ENCODE measurements at places on chromosomes 12 and 14.

DNA sequence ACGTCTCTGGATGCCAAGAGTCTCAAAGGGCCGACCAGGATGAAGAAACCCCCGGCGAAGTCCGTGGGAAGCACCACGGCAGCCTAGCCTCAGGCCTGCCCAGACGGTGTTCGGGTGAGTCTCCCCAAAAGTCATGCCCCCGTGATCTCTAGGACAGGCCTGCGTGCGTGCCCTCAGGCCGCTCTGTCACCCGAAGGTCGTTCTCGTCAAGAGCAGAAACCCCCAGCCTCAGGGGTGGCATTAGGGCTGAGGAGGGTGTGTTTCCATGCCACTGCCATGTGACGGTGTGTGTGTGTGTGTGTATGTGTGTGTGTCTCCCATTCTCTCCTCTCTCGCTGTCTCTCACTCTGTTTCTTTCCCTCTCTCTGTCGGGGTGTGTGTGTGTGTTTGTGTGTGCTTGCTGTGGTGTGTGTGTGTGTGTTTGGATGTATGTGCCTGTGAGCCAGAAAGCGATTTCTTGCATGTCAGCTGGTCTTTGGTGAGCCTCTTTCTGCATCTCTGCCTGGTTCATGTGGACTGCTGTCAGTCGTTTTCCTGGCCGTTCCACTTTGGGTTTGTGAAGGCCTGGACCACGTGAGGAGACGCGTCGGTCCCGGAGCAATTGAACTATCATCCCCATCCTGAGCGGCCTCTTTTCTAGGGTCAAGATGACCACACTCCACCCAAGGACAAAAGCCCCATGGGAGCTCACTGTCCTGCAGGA lies 772.5 kb upstream of the ALG10B start:
- DNase-seq: no peak

GRCh38 chr14:55450987-55451386 lies 10.6 kb upstream of the TBPL2 start:
- DNase-seq: no peak

GRCh38 chr12:67354322-67354721 lies 85.2 kb downstream of the CAND1 start:
- no peak for DNase-seq

DNA sequence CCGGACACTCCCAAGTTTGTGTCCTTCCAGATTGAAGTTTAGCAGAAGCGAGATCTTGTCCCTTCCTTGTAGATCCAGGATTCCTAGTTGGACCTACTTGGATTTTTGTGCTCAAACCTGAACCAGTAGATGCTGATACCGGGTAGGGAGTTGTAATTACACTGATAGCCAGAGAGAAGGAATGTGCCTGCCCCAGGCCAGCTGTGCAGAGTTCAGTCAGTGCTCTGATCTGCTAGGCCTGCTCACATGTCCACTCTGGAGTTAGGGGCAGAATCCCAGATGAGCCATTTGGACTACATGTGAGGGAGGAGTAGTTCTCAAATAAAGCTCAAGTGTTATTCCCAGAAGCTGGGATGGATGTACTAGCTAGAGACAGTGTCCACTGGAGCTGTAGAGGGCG lies 65.7 kb downstream of the PRKCH start:
- no peak for DNase-seq

DNA sequence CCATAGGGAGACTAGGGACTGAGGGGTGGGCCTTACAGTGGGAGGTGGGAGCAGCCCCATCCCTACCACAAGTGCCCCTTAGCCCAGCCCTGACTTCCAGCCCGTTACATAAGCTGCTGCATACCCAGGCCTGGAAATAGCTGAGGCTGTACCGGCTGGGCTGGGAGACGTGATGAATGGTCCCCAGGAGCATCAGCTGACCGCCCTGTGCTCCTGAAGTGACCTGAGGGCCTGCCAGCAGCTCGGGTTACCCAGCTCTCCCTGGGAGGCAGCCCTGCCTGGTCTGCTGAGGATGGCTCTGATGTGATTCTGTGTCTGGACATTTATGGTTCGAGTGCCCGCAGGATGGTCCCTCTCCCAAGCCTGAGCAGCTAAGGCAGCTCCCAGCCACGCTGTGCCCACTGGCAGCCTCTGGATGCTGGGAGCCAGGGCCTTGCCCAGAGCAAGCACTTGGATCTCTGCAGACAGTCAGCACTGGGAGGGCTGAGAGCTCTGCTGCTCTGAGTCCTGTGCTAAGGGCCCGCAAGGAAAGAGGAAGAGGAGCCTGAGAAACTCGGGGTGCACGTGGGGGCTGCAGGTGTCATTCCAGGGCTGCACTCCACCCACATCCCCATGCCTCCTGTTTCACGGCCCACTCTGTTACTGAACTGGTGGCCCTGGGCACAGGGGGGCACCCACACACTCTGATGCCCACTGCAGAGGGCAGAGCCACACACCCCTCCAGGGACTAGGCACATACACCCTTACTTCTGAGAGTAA lies 20.5 kb downstream of the TAMALIN start:
- DNase-seq: no peak

DNA sequence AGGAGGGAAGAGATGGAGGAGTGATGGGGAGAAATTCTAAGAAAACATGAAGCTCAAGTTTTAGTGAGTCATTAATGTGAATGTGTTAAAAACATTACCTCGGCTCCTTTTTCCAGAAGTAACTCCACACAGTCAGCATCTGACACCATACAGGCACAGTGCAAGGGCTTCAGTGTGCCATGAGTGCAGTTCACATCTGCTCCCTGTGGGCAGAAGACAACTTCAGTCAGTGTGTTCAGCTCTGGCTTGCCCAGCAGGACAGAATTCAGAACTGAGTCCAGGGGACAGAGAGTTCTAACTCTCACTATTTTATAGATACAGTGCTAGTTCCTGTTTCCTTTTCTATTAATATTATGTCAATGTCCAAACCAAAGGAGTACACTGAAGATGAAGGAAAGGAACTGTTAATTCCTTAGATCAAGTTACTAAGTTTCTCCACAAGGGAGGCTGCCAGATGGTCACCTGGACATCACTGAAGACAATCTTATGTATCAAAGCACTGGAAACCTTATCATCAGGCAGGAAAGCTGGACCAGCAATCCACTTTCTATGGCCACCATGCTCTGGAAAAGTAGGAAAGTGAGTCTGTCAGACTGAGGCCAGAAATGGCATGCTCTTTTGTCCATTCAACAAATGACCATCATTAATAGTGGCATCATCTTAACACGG lies 6.1 kb downstream of the ASB8 start:
- DNase-seq: no peak

DNA sequence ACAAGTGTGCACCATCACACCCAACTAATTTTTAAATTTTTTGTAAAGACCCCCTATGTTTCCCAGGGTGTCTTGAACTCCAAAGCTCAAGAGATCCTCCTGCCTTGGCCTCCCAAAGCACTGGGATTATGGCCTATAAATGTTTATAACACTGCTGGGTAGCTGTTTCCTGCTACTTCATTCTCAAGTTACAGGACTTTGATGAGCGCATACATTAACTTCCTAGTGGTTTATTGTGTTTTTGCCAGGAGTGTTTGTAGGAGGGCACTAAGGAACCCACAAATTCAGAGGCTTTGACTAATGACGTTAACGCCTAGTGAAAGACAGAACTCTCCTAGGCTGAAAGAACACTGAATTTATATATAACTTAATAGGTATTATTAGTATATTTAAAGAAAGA lies 15.2 kb upstream of the NAA30 start:
- no peak for DNase-seq

GRCh38 chr12:116813271-116814041 lies 67.8 kb downstream of the HRK start:
- no peak for DNase-seq

GRCh38 chr12:95976416-95976832 lies 19.7 kb downstream of the HAL start:
- no peak for DNase-seq

DNA sequence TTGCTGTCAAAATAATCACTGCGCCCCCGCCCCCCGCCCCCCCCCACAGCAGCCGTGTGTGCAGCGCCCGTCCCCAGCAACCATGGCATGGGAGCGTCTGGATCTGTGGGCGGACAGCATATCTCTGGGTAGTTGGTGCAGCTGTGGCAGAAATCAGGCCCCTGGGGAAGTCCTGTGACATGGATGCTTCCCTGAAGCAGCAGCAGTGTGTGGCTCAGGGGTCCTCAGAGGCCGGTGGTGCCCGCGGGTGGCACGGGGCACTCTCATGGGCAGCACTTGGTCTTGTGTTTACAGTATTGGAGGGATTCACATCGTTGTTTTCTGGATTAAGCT lies 19.2 kb downstream of the XRCC3 start:
- no peak for DNase-seq

GRCh38 chr12:48631071-48631470 lies 51.0 kb downstream of the KANSL2 start:
- DNase-seq: no peak

DNA sequence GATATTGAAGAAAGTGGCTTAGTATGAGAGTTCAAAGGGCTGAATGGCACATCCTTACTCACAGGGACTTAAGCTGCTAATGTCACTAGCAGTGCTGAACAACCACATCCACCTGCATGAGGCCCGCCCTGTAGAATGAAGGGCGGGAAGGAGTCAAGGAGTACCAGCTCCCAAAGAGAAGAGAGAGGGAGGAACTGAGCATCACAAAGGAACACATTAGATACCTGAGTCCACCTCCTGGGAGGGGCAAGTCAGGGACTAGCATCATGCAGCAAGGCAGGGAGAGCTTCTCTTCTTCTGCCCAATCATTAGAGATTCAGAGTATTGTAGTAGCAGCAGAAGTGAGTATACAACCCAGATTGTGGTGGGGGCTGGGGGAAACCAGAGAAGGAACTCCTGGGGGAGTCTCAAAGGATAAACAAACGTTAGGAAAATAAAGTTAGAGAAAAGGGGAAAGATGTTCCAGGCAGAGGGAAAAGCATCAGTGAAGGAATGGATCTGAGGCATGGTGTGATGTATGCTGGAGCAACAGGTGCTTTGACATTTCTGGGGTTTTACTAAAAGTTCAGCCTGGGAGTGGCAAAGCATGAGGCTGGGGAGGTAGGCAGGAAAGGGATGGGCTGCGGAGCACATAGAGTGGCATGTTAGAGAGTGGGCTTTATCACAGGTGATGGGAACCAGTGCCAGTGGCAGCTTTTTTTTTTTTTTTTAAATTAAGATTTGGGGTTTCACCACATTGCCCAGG lies 21.0 kb upstream of the GRIP1 start:
- DNase-seq: no peak

- DNase-seq: peak; percentile 97
Measured at GRCh38 chr12:108731866-108732461, 646 bp upstream of the CORO1C start.

DNA sequence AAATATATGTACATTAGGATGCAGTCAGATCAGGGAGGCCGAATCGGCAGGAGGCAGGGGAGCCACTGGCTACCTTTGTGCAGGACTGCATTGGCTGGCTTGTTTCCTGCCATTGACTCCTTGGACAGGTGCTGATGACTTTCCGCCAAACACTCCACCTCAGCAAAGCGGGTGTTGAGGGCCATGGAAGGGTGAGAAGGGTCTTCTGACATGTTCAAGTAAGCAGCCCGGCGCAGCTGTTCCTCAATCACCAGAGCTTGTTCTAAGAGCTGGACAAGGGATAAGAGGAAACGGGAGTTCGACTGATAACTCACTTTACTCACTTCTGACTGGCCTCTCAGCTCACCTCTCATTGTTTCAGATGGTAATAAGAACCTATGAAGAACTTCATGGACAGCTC lies 4.9 kb upstream of the NOP2 start:
- no peak for DNase-seq

DNA sequence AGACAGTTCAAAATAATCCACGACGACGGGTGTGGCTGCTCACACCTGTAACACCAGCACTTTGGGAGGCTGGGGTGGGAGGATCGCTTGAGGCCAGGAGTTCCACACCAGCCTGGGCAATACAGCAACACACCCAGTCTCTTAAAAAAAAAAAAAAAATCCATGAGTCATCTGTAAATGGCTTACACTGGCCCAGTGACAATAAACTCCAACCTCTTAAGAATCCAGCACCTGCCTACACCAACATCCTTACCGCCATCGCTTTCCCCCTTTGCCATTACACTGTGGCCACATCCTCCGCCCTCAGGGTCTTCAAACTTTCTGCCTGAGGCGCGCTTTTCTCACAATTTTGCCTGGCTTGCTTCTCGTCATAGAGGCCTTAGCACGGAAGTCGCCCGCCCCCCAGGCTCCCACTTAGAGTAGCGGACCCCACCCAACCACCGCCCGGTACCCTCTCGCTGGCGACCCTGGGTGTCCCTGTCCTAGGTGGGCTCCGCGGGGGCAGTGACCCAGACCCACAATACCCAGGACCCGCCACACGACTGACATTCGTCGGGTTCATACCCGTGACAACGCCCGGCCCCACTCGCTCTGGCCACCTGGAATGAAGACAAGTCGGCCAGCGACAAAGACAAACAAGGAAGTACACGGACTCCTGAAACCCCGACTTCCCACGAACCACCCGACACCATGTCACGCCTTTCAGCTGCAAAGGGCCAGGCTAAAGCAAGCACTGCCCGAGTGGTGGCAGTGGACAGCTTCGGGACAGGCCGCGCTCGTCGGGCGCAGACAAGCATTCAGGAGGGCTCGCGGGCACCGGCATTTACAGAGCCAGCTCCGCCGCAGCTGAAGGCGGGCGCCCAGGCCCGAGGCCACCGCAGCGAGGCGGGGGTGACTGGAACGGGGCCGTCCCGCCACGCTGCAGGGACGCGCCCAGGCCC lies 636 bp downstream of the GOLGA3 start:
- DNase-seq: peak; percentile 26

DNA sequence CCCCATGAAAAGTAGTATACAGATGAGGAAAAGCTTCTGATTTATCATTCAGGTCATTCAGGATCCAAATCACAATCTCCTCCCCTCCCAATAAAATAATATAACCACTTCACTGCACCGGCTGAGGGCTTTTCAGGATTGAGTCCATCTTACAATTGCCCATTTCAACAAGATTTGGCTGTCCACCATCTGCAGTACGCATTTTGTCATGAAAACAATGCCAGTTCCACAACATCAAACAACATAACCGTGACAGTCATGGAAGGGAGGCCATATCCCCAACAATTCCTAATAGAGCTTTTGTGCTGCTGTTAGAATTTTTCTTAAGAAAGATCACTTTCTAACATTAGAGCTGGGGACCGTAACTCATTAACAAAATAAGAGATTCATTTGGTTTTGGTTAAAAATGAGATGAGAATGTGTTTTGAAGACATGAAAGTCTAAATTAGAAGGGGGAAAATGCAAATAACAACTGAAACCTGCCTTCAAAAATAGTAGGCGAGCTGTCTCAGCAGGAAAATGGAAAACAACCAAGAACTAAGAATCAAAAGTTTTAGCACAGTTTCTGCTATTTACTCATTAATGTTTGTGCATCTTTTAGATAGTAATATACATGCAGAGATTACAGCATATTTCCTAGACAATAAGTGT lies 38.3 kb upstream of the TMTC2 start:
- DNase-seq: no peak

- no peak for DNase-seq
Measured at GRCh38 chr12:105469701-105470100, 139.2 kb downstream of the C12orf75 start.

GRCh38 chr12:2233034-2233433 lies 180.2 kb downstream of the CACNA1C start:
- no peak for DNase-seq

- peak; percentile 89 for DNase-seq
Measured at GRCh38 chr14:22386924-22387775, 201.9 kb downstream of the DAD1 start.

- DNase-seq: no peak
Measured at GRCh38 chr14:60651086-60651795, 2.0 kb upstream of the SIX1 start.

All from KBM-7 (cell line).